ENCODE measurements at places on chromosomes 5 and 9.

GRCh38 chr5:157072508-157072907 is 13.6 kb upstream of the HAVCR1 start:
- DNase-seq, result no peak

DNA sequence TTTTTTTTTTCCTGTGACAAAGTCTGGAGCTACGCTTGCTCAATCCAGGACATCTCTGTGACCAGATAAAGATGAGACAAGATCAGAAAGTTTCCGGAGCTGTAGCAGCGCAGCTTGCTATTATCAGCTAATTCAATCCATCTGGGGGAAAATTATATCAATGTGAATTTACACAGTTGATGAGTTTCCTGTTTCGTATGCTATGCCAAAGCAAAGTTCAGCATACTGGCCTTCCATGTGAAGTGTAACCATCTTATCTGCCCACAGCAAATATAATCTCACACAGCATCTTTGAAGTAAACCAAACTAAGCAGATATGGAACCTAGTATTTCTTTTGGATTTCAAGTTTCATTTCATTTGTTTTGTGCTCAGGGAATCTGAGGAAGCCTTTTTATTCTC is 1767.7 kb downstream of the EFNA5 start:
- DNase-seq, result no peak

DNA sequence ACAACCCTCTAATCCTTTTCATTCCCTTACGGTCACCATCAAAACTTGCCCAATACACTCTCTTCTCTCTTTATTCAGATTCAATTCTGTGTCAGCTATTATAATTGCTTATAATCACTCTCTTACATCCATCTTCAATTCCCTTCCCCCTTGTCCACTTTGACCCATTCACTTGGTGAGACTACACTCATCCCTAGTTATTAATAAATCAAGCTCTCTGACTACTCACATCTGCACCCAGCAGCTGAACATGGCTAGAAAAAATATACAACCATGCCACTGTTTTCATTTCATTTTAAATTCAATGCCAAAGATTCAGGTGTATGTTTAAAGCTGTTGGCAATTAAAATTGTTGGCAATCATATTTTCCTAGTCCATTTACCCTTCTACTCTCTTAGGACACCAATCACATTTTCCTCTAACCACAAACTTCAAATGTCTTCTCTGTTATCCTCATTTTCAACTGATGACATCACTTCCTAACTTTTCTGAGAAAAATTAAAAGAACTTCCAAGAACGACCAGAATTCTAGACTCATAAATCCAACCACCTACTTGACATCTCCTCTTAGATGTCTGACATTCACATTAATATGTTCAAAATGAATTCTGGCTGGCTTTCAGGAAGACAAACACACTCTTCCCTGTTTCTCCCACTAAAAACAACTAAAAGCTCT is 5.5 kb downstream of the C5orf15 start:
- no peak for DNase-seq

DNA sequence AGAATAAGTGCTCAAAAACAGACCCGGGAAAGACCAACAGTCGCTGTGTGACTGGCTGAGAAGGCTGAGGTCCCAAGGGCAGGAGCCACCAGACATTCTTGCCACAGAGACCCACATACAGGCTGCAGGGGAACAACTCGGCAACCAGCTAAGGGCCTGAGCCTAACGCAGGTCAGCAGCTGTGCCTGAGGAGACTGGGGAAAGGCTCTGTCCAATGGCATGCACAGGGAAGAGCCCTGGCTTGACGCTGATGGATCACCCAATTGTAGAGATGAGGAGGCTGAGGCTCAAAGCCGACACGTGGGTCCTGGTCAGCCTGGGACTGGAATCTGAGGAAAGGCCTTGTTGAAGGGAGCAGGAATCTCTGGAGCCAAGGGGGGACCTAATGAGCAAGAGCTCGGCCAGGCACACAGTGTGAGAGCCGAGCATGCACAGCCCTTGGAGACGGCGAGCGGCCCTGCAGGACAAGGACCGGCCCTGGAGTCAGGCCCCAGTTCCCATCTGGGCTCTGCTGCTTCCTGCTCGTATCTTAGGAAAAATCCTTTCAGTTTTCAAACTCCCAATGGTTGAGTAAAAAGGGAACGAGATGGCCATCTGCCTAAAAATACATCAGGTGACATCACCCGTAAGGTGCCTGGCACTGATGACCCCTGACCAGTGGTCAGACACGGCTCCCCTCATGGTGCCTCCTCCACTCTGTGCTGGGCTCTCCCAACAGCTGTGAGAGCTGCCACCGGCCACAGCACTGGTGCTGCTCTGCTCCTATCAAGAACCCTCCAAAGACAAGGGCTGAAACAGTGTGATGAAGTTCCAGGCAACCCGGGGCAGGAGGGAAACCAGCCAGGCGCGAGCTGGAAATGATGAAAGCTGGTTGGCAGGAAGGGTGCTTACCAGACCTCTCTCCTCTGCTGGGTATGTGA is 16.4 kb downstream of the LMAN2 start:
- no peak for DNase-seq

GRCh38 chr9:27085456-27085855 is 23.6 kb upstream of the TEK start:
- DNase-seq, result no peak

GRCh38 chr5:95718203-95718602 is 12.9 kb upstream of the RHOBTB3 start:
- no peak for DNase-seq

- no peak for DNase-seq
Measured at GRCh38 chr5:76715736-76716455, at the start of gene F2R. F2R (plus strand) TSS chr5:76716126; CDS start chr5:76716308, 182 bp downstream.

- DNase-seq, result no peak
Measured at GRCh38 chr5:60014331-60014730, 120.8 kb upstream of the PDE4D start.

GRCh38 chr5:7094626-7095025 is 301.3 kb upstream of the ADCY2 start:
- no peak for DNase-seq

GRCh38 chr5:166486348-166486747 is 1805.1 kb upstream of the WWC1 start:
- DNase-seq, result no peak

GRCh38 chr5:116308391-116308790 is 223.6 kb downstream of the COMMD10 start:
- DNase-seq, result no peak

DNA sequence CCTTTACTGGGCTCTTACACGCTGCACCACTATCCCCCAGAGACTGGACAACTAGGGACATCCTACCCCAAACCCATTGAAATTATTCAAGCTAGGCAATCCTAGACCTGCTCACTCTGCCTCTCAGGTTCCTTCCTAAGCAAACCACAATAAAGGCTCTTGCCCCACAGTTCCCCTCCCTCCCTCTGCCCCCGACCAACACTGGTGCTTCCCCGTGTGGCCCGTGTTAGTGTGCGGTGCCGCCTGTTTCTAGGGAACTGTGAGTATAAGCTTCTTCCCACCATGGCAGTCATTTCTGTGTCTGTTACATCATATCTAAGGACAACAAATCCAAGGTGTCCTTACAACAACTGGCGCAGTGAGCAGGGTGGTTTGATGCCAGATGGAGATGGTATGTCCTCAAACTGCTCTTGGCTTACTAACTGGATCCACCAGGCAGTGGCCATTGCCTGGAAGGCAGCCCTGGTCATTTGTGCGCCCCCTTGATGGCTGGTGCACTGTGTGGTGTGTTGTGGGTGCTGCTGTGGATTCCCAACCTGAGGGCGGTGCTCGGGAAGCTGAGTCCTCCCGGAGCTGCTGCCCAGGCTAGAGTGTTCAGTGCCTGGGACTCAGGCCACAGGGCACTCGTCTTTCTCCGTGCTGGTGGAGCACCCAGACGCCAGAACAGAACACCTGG is 8.4 kb upstream of the MXD3 start:
- DNase-seq, result no peak

- no peak for DNase-seq
Measured at GRCh38 chr5:170056561-170057267, 49.0 kb upstream of the FOXI1 start.

DNA sequence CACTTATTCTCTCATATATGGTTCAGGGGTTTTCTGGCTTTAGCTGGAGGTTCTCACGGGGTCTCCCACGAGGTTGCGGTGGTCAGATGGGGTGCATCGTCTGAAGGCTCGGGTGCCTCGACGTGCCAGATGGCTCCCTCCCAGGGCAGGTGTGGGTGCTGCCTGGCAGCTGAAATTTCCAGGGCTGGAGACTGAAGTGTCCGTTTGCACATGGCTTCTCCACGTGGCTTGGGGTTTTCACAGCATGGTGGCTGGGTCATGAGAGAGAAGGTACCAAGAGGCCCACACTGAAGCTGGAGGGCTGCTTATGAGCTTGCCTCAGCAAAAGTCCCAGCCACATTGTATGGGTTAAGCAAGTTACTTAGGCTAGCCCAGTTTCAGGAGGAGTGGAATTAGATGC is 218.6 kb downstream of the AGTPBP1 start:
- DNase-seq, result no peak

- DNase-seq, result no peak
Measured at GRCh38 chr9:134812343-134812673, 68.3 kb upstream of the FCN2 start.

DNA sequence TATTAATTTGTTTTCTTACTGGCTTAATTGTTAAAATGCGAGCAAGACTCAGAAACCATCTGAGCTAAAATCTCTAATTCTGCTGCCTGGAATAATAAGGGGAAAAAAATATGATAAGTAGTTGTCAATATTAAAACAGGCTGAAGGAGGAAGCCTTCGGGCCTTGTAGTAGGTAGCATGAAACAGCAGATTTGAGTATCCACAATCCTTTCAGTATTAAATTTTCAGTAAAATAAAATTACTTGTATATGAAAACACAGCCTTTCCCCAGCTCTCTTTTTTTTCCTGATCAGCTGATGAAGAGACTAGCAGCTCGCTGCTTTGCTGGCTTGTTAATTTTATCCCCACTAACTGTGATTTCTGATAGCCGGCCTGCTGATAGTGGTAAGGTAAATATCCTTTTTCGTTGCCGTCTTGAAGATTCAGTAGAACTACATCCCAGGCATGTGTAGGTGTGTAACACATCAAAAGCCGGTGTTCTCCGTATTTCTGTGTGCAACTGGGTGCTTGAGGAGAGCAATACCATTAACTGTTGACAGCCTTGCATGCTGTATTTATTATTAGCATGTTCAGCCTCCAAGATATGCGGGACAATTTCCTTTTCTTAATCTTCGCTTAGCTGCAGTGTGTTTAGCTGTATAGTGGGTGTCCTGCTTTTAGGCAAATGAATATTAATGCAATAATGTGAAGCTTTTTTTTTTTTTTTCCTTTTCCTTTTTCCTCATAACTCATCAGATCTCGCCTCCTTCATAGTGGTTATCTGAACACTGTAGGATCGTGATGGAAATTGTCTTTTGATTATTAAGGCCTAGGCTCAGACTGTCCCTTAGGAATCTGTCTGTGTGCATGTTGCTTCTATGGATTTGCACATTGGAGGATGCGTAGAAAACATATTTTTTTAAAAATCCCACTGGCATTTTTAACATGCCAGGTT is 144.6 kb downstream of the SMARCA2 start:
- DNase-seq, result no peak

- no peak for DNase-seq
Measured at GRCh38 chr5:109690242-109690974, 681 bp downstream of the MAN2A1 start.

DNA sequence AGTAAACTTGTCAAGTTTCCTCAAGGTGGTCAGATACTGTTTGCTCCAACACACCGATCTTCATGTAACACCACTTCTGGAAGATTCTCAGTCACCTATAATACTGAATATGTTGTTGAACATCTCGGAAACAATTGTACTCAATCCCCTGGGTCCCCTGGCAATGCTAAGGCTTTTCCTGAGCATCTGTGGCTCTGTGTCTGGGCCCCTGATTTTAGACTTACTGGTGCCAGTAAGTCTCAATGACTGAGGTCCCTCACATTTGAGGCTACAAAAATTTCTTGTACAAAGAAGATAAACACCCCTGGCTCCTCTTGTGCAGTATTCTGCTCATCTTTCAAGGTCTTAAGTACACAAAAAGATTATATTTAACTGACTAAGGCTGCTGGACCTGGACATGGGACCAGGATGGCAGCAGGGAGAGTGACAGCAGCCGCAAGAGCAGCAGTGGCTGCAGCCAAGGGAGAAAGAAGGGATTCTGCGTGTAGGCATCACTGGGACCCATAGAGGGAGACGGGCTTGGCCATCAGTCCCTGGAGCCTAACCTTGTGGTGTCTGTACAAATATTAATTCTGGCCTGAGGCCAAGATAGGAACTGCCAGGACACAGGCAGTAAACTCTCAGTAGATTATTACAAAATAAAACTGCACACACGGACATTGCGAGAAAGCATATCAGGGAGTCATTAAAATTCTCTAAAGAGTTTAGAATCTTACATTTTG is 49.0 kb upstream of the TNPO1 start:
- no peak for DNase-seq

GRCh38 chr5:168364151-168364661 is 72.8 kb downstream of the WWC1 start:
- peak; percentile 22 for DNase-seq

DNA sequence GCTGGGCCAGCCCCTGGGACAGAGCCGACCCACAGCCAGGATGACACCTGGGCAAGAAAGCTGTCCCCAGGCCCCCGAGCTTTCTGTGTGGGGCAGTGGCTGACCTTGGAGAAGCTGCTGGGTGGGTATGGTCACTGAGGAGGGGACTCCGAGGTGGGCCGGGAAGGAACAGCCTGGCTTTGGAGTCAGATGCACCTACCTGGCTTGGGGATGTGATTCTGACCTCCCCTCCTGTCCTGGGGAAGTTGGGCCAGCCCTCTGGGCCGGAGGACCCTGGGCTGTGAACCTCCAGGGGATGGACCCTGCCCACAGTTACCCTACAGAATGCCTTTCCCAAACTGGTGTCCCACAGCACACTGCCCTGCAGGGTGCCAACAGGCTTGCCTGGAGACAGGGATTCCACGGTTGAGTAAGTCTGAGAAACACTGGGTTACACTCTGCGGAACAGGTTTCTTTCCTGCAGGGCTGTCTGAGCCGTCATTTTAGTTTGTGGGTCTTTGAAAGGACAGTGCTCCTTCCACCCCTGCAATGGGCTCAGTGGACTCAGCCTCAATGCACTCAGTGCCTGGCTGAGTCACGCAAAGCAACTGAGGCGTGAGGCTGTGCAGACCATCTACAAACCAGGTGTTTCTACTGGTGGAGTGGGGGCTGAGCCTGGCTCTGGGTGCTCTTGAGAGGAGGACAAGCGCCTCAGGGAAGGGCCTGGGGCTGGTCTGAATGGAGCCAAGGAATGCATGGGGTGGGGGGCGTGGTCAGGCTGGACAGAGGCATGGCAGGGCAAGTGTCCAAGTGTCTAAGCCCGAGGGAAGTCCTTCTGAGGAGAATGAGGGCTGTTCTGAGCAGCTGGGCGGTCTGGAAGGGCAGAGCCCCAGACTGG is 41.3 kb upstream of the PHYKPL start:
- DNase-seq, result no peak

DNA sequence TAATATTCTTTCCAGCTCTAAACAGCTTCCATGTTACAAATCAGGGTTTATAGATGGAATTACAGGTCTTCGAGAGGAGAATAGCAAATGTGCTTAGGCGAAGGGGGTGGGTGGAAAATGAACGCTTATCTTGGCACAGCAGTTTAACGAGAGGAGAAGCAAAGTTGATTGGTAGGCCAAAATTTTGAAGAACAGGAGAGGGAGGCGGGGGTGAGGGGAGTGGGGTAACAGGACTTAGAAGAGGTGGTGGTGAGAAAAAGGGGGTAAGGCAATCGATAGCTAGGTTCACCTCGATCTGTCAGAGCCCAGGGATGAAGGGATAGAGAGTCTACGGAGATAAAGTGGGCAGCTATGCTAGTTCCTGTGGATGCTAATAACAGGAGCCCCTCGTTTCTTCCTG is 764 bp downstream of the ANKRA2 start:
- no peak for DNase-seq
